ENCODE measurements at places on chromosomes 1 and 21.

DNA sequence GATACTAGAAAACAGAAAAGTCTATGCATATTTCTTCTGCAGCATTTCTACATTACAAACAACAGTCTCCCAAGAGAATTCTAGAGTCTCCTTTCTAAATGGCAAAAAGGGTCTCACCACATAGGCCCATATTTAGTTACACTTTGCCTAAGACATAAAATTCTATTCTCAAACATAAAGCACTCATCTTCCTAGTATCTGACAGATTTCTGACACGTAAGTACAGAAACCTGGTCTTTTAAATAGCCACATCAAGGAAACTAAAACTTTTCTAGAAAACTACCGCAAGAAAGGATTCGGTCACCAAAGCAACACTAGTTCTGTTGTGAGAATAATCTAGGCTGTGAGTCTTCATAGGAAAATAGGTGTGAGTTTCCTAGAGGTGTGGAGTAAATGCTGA is 33.6 kb upstream of the CTSK start:
- no peak for DNase-seq

DNA sequence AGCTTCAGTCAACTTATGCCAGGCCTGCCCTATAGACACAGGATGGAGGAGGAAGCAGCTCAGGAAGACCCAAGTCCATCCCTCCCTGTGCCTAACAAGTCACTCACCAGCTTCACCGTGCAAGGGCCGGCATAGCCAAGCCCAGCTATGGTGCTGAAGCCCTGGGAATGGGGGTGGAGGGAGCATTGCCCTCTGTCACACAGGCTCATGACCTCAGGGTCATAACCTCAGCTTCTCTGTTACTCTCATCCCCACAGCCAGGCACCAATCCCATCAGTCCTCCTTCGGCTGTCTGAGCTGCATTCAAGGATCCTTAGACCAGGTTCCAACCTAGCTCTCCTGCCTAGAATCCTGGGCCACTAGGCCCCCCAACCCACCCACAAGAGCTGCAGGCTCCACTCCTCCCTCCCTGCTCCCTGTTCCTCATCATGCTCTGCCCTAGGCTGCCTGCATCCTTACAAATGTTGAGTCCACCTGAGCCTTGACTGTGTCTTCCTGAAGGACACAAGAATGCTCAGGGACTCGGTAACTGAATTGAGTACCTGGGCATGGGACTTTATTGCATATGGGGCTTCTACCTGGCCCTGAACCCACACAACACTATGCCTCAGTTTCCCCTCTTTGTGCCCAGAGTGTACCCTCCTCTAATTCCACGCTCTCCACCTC is 1.7 kb downstream of the CD244 start:
- no peak for DNase-seq

- DNase-seq = no peak
Observed at GRCh38 chr1:117556341-117556740, 49.5 kb upstream of the TENT5C start.

GRCh38 chr1:111275079-111275478 is 15.6 kb upstream of the CHIA start:
- peak; percentile 77 for DNase-seq

DNA sequence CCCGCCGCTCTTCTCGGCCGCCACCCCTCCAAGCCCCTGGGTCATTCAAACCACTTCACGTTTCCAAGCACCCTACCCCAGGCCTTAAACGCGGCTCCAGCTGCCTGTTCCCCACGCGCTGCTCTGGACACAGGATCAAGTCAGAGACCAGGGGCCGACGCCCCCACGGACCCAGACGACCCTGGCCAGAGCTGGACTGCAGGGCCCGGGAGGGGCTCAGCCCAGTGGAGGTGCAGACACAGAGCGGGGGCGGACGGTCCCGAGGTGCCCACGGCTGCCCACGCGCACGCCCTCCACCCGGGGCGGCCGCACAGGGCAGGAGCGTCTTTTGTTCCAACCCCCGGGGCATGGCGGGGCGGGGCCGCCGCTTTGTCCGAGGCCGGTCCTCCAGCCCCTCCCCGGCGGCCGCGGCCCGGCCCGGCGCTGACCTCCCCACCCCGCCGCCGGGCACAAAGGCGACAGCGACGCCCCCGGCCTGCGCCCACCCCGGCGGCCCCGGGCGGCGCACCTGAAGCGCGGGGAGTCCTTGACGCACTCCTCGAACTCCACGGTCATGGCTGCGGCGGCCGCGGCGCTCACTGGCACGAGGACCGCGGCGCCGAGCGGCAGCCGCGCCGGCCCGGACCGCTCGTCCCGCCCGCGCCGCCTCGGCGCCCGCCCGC is 338 bp downstream of the ACAP3 start:
- DNase-seq = no peak

- DNase-seq = peak; percentile 21
Observed at GRCh38 chr1:239126884-239127283, 259.5 kb upstream of the CHRM3 start.

- DNase-seq = no peak
Observed at GRCh38 chr1:67769633-67770256, 63.5 kb downstream of the GNG12 start.

DNA sequence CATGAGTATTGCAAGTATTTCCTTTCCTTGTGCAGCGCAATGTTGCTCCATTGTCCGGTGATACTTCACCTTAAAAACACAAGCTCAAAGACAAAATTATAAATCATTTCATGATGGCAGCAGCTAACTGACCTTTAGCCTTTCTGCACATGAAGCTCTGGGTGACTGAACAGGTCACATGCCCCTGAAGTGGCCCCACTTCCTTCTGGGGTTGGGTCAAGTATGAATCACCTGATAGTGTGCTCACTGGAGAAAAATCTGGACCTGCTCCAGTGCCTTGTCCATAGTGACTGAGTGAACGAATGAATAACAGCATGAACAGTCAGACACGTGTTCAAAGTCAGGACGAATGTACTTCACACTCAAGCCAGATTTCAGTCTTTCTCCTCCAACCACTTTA is 658.9 kb downstream of the NPHP4 start:
- DNase-seq = no peak

- DNase-seq = no peak
Observed at GRCh38 chr1:31749785-31750735, 14.1 kb downstream of the ADGRB2 start.

GRCh38 chr1:183388735-183389134 is 29.4 kb downstream of the NMNAT2 start:
- no peak for DNase-seq

- DNase-seq = no peak
Observed at GRCh38 chr21:28374881-28375280, 617.8 kb downstream of the LTN1 start.

- peak; percentile 57 for DNase-seq
Observed at GRCh38 chr21:28375708-28376385, 616.8 kb downstream of the LTN1 start.

DNA sequence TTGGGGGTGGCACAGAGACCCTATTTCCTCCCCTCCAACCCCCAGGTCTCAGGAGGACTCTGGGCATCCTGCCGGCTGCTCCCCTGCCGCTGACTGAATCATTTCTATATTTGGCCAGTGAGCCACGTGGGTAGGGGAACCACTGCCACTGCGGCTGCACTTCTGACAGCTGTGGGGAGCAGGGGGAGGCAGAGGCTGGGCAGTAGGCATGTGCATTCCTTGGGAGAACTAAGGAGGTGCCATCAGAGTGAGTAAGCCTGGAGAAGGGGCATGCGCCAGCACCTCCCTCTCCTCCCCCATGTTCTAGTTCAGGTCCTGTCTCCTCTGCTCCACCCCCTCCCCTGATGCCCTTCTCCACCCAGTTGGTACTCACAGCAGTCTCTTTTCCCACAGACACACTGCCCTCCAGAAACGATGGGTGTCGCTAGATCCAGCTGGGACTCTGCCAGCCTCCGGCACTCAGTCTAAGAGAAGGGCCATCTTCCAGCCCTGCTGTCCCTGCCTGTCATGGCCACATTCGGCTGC is 12.0 kb downstream of the PPFIA4 start:
- DNase-seq = peak; percentile 74

DNA sequence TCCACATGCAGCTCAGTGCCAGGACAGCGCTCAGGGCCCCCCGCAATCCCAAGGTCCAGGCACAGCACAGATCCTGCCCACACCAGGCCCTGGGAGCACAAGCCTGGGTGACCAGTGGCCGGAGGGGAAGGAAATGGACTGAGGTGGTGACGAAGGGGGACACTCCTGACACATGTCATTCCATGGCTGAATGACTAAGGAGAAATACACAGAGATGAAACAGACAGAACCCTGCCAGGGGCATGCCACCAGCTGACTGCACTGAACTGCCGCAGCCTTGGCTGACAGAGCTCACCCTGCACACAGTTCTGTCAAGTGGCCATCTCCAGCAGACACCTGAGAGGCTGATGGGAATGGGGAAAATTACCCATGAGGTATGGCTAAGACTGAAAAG is 56.1 kb downstream of the HSF2BP start:
- no peak for DNase-seq

- no peak for DNase-seq
Observed at GRCh38 chr1:47388891-47389238, 27.2 kb upstream of the FOXE3 start.

- no peak for DNase-seq
Observed at GRCh38 chr21:41071258-41072171, 96.4 kb upstream of the BACE2 start.

DNA sequence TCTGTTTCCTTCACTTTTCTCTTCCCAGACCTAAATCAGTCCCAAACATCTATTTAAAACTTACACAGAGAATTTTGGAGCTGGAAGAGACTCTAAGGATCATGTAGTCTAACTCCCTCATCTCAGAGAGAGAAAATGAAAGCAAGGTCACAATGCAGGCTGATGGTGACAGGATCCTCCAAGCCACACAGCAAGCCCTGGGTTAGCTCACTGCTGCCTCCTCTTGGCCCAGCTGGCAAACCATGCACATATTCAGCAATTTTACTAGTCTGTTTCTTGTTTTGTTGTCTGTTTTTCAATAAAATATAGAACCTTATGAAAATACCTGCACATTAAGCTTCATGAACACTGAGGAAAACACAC is 27.7 kb upstream of the LY9 start:
- DNase-seq = no peak

- DNase-seq = peak; percentile 77
Observed at GRCh38 chr1:109299558-109300343, 7.1 kb downstream of the MYBPHL start.

GRCh38 chr1:155175281-155175926 is 1.8 kb downstream of the TRIM46 start:
- no peak for DNase-seq

DNA sequence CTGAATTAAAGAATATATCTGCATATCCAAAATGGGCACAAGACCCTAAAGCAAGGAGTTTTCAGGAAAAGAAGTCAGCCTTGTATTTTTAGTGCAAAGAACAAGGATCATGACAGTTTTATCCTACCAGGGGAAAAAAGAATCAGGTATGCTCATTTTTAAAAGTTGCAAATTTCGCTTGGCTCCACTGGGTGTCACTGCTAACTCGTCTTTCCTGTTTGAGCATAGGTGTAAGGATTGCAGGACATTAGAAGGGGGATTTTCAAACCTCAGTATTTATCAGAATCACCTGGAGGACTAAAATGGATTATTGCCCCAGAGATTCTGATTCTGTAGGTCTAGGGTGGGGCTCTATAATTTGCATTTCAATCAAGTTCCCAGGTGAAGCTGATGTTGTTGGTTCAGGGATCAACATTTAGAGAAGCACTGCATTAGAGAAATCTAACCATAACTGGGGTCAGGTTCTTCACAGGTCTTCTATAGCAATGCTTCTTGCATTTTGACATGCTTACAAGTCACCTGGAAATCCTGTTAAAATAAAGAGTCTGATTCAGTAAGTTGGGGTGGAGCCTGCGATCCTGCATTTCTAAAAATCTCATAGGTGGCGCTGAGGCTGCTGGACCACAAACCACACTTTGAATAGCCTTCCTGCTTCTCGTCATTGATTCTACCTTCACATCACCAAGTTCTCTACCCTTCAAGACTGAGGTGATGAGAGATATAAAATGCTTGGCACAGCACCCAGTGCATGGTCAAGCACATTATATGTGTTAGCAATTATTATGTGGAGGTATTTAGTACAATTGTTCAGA is 39.6 kb downstream of the NUF2 start:
- DNase-seq = no peak

DNA sequence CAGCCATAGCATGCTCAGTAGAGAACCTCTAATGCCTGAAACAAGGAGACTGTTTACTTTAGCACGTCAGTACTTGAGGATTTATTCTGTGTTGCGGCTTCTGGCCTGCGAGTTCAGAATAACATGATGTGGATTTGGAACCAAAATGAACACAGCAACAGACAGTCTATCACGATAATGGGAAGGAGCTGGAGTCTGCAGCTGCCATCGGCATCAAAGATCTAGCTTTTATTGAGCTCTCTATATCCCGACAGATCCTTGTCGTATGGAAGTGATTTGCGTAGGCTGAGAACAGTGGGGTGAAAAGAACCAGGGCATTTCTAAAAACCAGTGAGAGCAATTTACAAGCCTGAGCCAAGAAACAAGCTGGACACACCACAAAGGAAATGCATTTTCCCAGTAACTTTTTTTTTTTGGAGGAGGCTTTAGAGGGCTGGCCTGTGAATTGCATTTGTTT is 294.2 kb downstream of the KIF26B start:
- peak; percentile 55 for DNase-seq

DNA sequence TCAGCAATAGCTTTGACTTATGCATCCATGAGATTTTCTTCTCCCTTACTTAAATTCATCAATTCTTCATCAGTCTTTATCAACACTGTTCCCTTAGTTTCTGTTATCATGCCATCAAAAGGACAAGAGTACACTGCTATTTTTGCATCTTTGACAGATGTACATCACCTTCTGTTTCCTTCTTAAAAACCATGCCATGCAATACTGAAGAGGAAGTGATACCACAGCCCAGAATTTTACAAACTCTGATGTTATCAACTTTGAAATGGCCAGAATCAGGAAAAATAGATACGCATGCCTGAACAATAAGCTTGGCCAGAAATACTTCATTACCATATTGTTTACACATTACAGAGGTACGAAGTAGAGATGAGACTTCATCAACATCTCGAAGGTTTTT is 21.1 kb downstream of the FMO5 start:
- no peak for DNase-seq

DNA sequence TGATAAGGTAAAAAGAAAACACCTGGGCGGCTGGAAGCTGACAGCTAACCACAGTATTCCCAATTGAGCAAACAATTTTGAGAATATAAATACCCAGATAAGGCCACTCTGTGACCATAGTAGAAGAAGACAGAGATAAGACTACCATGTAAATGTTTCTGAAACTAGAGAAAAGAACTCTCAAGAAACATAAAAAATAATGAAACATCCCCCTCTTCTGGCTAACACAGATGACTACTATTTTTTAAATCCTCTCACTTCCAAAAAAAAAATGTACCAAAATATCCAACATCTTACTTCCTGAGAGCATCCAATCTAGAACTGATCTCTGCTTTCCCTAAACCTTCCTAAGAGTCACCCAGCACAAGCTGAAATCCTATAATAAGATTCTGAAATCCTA is 125.9 kb downstream of the HFM1 start:
- peak; percentile 16 for DNase-seq

DNA sequence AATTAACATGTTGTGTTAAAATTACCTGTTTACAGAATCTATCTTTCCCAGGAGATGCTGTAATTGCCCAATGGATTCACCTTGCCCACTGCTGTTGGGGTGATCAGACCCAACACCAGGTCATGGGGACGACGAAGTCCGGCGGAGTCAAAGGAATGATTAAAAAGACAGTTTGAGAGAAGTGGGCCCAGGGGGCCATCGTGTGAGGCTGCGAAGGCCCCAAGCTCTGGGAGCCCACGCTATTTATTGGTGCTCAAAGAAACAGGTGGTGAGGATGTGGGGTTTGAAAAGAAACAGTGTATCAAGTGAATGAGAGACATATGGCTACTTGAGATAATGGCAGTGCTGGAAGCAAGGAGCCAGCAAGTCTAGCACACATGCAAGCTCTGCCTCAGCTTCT is 16.3 kb upstream of the L1TD1 start:
- no peak for DNase-seq

- peak; percentile 68 for DNase-seq
Observed at GRCh38 chr1:9905010-9905409, 5.1 kb downstream of the CTNNBIP1 start.
